ENCODE measurements at places on chromosomes 1 and 21.

GRCh38 chr1:26556111-26556510, 26.6 kb downstream of the RPS6KA1 start:
- no peak for DNase-seq

DNA sequence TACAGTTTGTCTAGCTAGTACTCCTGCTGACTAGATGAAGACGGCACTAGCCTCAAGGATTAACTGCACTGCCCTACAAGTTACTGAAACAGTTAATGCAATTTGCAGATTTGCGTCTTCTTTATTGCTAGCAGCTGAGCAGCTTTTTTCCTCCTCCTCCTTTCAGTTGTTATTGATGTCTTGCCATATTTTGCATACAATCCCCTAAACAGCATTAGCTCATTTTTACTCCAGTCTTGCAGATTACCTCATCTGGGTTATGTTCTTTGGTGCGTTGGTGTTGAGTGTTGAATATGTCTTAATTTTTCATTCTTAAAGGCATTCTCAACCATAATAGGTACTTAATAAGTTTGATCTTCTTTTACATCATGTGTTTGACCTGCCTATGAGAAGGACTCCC, 363.4 kb upstream of the LYPLAL1 start:
- no peak for DNase-seq

DNA sequence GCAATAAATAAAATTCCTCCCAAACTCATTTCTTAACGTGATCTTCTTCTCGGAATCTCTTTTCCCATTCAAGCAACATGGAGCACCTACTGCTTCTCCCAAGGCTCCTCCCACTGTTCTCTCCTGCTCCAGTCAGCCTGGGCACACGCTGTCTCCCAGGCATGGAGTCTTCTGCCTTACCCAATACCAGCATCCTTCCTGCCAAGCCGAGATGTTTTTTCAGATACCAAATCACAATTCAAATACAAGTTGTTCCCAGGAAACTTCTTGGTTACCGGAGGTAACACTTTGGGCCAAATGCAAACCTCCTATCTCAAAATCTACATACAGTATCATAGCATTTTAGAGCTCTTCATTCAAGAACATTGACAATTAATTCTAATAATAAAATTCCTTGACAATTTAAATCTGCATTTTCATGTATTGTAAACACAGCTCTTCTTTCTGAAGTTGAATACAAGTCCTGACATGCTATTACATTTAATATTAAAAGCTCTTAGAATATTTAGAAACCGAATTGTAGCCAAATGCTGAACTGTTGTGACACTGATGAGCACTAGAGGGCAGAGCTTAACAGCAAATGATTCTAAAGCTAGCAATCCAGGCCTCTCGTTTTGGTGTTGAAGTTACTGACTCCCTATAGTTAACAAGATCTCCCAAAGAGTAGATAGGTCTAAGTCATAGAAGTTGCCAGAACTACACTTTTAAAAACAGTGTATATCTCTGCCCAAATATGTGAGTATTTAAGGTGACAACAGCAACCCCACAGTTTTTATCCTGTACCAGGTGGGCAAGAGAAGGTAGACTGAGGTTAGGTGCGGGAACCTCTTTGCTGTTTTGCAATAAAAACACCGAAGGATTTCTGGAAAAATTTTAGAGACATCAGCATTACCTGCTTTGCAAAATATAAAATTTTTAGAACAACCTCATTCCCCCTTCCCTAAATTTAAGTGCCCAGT, 52.3 kb downstream of the BCAR3 start:
- DNase-seq = no peak

GRCh38 chr1:183780757-183781156, 24.2 kb upstream of the RGL1 start:
- DNase-seq = no peak

DNA sequence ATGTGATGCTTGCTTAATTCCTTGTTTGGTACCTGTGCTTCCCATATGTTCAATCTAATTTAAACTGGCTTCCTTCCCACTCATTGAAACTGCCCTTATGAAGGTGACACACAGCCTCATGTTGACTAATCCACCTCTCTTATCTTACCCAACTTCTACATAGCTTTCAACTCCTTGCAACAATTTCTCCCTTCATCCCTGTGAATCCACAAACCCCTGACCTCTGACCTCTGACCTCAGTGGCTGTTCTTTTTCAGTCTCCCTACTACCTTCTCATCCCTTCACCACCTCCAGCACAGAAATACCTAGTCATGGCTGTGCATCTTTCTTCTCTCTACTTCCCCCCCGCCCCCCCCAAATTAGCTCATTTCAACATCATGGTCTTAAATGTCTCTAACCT, 144.5 kb downstream of the TTLL7 start:
- no peak for DNase-seq

- peak; percentile 31 for DNase-seq
Observed at GRCh38 chr1:166839600-166840308, 479 bp downstream of the POGK start.

- no peak for DNase-seq
Observed at GRCh38 chr1:50155541-50155940, 46.8 kb downstream of the ELAVL4 start.
